ENCODE measurements at places on chromosomes 6 and 20. TPM values are rescaled to one million over a fixed set of nuclear protein-coding genes. Genes with fewer than 3 reads are reported as not detected.

DNA sequence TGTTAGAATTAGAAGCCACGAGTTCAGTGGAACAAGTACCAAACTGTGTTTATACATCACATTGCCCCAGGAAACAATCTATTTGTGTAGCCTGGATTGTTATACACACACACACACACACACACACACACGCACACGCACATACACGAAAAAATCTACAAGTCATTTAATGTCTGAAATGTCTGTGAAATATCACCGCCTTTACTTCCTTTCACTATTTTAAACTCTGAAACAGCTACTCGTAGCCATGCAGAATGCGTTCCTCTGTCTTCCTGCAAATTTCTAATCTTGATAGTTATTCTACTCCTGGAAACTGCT is 84.4 kb upstream of the SCAF8 start:
- DNase-seq: no peak

GRCh38 chr6:32659856-32660595 is 6.4 kb downstream of the HLA-DQB1 start:
- DNase-seq: no peak

- DNase-seq: no peak
These were observed 39.4 kb downstream of the TFAP2A start for GRCh38 chr6:10375391-10375969.

- DNase-seq: no peak
These were observed 1.9 kb downstream of the ASF1A start for GRCh38 chr6:118895859-118896258.

- DNase-seq: no peak
These were observed 56.4 kb downstream of the REPS1 start for GRCh38 chr6:138931660-138932059.

GRCh38 chr20:19555726-19556125 is 202.3 kb upstream of the RIN2 start:
- DNase-seq: no peak

DNA sequence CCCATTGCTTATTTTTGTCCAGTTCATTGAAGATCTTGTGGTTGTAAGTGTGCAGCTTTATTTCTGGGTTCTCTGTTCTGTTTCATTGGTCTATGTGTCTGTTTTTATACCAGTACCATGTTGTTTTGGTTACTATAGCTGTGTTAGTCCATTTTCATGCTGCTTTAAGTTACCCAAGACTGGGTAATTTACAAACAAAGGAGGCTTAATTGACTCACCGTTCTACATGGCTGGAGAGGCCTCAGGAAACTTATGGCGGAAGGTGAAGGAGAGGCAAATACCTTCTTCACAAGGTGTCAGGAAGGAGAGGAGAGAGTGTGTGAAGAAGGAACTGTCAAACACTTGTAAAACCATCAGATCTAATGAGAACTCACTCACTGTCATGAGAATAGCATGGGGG is 29.9 kb upstream of the FERMT1 start:
- no peak for DNase-seq

GRCh38 chr6:41451515-41452163 is 94.5 kb upstream of the FOXP4 start:
- no peak for DNase-seq

DNA sequence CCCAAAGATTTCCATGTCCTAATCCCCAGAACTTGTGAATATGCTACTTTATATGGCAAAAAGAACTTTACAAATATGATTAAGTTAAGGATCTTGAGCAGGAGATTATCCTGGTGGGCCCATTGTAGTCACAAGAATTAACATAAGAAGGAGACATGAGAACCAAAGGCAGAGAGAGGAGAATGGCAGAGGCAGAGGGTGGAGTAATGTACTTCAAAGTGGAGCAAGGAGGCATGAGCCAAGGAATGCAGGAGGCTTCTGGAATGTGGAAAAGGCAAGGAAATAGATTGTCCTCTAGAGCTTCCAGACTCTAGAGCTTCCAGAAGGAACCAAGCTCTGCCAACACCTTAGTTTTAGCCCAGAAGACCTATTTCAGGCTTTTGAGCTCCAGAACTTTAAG is 147.4 kb downstream of the MOXD1 start:
- no peak for DNase-seq

- peak; percentile 44 for DNase-seq
These were observed 140.1 kb upstream of the SPACA1 start for GRCh38 chr6:87907521-87907920.

- peak; percentile 44 for DNase-seq
These were observed 176.2 kb upstream of the SASH1 start for GRCh38 chr6:148166339-148166968.

GRCh38 chr6:143059663-143060353 is 881 bp upstream of the AIG1 start:
- DNase-seq: peak; percentile 97

GRCh38 chr6:144651234-144651633 is 366.1 kb downstream of the UTRN start:
- DNase-seq: no peak

DNA sequence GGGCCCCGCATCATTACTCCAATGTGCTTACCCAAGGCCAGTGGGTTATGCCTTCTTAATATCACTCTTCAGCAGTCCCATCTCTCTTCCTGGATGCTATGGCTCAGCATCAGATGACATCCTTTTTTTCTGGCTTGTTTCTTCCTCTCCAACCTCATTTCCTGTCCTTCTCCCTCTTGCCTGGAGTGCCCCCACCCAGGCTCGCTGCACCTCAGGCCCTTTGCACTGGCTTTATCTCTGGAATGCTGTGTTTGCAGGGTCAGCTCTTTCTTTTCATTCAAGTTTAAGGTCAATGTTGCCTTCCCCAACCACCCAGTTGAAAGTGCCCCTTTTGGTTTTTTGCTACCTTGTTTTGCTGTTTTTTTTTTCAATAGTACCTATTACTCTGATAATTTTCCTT is 36.7 kb downstream of the CD40 start:
- no peak for DNase-seq

DNA sequence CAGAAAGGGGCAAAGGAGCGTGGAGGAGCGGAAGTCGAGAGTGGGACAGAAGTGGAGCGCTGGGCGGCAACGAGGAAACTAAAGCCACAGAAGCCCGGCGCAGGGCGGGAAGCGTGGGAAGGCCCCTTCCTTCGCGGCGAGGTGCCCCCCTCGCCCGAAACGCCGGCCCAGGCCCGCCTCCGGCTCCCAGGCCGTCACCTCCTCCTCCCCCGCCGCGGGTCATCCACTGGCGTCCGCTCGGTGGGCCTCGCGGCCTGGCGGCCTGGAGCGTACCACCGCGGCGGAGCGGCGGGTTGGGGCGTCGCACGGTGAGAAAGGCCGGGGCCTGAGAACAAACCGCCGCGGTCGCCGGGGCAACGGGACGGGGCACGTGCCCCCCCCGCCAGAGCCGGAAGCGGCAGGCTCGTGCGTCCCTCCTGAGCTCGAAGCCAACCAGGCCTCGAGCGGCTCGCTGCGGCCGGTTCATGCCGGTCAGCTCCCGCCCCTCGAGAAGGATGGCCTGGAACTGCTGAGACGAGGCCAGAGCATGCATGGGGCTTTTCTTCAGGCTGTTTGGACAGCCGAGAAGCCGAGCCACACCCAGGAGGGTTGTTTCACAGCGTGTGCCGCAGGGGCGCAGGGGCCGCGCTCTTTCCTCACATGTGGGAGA is at the start of gene TCP11:
Gene TCP11, minus strand, starts transcription at position 333 of the 649 bp plus-strand sequence. CDS start 469 bp downstream, outside the sequence.
- DNase-seq: no peak

- no peak for DNase-seq
These were observed 177.0 kb downstream of the EYA4 start for GRCh38 chr6:133418108-133418507.

DNA sequence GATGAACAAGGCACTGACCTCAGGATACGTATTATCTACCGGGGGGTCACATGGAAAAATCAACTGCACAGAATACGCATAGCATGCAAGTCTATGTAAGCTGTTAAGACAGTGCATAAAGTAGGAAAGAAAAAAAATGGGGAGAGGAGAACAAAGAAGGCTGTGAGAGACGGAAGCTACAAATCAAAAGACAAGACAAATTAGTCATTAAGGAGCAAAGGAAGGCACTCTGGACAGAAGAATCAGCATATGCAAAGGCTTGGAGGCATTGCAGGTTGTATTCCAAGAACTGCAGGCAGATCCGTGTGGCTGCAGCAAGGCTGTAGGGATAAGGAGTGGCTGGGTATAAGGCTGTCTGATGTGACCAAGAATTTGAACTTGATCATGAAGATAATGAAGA is 89.0 kb downstream of the NRSN1 start:
- no peak for DNase-seq

DNA sequence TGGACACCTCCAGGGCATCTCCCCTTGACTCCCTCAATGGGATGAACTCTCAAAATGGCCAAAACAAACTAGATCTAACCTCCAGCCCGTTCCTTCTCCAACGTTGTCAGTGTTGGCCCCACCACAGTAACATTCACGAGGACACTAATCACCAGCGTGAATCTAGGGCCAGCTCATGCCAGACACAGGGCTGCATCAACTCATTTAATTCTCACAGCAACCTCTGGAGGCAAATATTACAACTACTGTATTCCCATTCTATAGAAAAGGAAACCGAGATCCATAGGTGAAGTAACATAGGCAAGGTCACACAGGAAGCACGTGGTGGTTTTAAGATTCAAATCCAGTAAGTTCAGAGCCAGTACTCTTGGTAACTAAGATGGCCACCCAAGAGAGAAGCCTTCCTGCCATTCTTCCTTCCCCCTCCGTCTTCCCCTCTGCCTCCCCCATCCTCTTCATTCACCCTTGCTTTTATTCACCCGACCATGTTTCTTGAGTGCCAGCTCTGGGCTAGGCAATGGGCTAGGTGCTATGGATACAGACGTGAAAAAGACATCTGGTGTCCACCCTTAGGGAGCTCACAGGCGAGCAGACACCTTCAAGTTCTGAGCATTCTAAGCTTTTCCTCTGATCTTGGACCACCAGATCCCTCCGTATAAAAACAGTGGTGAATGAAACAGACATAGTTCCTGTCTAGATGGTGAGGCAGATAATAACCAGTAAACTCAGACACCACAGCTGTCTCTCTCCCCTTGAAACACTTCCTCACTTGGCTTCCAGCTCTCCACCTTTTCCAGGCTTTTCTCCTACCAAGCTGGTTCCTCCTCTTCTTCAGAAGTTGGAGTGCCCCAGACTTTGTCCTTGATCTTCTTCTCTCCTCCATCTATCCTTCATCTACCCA is 9.6 kb downstream of the CCM2L start:
- DNase-seq: no peak

GRCh38 chr6:21395121-21395520 is 198.4 kb upstream of the SOX4 start:
- DNase-seq: peak; percentile 69

DNA sequence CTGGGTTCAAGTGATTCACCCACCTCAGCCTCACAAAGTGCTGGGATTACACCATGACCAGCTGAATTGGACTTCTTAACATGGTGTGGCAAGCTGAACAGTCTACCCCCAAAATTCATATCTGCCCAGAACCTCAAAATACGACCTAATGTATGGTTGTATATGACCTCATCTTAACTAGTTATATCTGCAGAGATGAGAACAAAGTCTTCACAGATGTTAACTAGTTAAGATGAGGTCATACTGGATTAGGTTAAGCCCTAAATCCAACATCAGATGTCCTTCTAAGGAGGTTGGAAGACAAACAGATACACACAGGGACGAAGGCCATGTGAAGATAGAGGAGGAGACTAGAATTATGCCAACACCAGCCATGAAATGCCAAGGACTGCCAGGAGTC is 102.5 kb downstream of the JPH2 start:
- DNase-seq: no peak

DNA sequence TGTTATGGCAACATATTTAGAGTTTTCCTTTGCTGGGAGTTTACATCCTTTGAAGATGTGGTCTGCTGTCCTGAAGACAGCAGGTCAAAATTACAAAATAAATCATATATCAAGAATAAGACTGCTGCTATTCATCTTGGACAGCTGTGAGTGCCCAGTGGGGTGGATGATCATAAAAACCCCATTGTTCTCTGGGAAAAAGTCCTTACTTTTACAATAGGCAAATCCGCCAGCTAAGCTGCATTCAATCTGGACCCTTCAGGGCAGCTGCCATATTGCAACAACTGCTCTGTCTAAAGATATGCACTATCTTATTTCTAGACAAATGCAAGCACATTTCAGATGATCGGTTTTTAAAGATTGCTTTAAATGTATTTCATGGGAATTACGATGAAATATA is 19.4 kb downstream of the CASS4 start:
- no peak for DNase-seq

- peak; percentile 75 for DNase-seq
These were observed 100.9 kb upstream of the IYD start for GRCh38 chr6:150267686-150268561.

- no peak for DNase-seq
These were observed 92.4 kb downstream of the SCML4 start for GRCh38 chr6:107731422-107732319.

- DNase-seq: peak; percentile 68
These were observed 83.5 kb downstream of the NDUFAF5 start for GRCh38 chr20:13868331-13868730.

DNA sequence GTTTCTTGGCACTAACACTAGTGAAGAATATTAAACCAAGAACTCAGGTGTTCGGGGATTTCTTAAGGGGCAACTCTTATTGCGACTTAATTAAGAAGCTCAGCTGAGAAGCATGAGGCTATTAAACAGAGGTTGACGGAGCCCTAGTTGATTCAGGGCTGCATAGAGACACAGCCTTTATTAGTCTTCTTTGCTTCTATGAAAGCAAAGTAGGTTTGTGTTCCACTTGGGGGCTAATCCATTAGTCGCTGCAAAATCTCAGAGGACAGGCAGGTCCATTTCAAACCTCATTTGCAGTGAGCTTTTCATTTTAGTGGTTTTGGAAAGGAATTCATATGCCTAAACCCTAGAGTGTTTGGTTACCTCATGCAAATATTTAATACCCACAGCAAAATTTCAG is 506.6 kb upstream of the SULF2 start:
- no peak for DNase-seq

DNA sequence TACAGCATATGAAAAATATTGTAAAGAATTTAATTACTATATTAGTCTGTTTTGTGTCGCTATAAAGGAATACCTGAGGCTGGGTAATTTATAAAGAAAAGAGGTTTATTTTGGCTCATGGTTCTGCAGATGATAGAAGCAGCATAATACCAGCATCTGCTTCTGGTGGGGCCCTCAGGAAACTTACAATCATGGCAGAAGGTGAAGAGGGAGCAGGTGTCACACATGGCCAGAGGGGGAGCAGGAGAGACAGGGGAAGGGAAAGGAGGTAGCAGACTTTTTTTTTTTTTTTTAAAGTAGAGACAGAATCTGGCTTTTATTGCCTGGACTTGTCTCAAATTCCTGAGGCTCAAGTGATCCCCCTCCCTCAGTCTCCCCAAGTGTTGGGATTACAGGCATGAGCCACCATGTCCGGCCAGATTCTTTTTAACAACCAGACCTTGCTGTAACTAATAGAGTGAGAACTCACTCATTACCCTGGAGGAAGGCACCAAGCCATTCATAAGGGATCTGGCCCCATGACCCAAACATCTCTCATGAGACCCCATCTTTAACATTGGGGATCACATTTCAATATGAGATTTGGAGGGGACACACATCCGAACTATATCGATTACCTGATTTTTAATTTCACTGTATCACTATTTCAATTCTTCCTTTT is 64.6 kb downstream of the MAN1A1 start:
- no peak for DNase-seq

- no peak for DNase-seq
These were observed 82.8 kb upstream of the CDYL start for GRCh38 chr6:4693173-4693970.

Gene TCF21
- not detected for total RNA-seq

Gene SALL4
- total RNA-seq: 0.32 TPM

Gene TP53TG5
- total RNA-seq: not detected

Gene BHLHE23
- not detected for total RNA-seq

Gene RAMACL
- 0.17 TPM for total RNA-seq

Gene TFAP2D
- total RNA-seq: not detected

Gene PGM3
- 32.3 TPM for total RNA-seq

Gene LIN28B
- not detected for total RNA-seq

Gene HLA-DOA
- total RNA-seq: not detected
